ENCODE measurements at places on chromosomes 11 and 22.

DNA sequence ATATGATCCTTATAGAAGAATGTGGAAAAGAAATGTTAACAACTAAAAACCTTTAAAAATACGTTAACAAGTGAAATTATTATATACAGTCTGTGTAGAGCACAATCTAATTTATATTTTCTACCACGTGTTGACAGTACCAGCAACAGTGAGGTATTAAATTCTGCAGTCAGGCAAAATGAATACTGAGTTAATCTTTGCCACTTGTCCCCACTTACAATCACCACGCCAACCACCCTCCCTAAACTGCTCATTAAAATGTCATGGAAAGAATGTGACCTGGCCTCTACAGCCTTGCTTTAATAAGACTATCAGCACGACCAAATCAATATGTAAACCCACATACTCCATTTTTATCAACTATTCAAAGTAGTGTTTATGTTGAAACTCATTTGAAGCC lies 28.5 kb upstream of the EIF3M start:
- no peak for DNase-seq

DNA sequence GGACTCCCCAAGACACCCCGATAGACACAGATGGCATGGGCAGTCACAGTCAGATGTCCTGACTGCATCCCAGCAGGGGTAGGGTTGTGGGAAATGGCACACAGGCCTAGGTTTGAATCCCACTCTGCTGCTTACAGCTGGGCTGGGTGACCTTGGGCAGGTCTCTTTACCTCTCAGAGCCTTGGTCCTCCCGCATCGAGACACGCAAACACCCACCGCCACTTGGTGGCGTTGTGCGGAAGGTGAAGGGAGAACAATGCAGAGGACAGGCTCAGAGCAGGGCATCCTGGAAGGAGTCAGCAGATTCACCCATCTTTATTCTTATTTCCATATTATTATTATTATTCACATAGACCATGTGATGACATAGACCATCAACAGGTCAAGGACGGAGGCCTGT lies 140.5 kb downstream of the MIAT start:
- no peak for DNase-seq

DNA sequence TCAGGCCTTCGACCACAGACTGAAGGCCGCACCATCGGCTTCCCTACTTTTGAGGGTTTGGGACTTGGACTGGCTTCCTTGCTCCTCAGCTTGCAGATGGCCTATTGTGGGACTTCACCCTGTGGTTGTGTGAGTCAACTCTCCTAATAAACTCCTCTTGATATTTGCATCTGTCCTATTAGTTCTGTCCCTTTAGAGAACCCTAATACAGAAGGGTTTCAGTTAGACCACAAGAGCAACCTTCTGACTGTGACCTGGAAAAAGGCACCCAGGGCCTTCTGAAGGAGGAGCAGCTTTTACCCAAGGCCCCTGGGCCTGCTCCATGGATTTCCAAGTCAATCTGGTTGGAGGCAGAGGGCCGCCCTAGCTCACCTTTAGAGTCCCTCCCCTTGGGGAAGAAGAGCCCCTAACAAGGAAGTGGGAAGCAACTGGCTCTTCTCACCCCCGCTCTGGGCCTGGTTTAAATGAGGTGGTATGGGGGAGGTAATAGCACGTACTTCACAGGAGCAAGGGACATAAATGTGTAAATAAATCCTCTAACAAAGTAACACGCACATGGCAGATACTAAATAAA lies 11.2 kb upstream of the CHST1 start:
- DNase-seq, result no peak

DNA sequence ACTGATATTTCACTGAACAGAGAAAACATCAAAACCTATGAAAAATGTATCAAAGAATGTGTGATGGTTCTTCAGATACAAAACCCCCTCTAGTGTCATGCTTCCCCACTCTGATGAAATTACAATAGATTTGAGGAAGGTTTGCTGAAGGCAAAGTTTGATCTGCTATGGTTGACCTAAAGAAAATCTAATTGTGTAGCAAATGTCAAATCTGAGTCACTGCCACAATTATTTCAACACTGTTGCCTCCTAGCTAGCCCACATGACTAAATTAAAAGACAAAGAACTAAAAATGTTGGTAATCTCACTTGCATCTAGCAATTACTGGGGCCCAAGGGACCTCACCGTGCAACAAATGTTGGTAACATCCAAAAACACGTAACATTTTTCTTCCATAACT lies 728.0 kb downstream of the DLG2 start:
- DNase-seq, result no peak

DNA sequence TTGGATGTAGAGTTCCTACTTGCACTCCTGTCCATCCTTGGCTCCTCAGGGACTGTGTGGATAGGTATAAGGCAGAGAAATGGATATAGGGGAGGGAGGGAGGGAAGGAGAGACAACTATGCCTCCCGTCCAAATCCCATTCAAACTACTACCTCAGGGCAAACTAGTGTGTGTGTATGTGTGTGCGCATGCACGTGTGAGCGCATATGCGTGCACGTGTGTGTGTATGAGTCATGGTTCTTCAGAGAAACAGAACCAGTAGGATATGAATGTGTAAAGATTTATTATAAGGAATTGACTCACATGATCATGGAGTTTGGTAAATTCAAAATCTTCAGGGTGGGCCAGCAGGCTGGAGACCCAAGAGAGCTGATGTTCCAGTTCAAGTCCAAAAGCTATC lies 42.2 kb upstream of the DRD2 start:
- DNase-seq, result no peak

GRCh38 chr11:32139896-32140520 lies 49.1 kb downstream of the RCN1 start:
- DNase-seq, result no peak

DNA sequence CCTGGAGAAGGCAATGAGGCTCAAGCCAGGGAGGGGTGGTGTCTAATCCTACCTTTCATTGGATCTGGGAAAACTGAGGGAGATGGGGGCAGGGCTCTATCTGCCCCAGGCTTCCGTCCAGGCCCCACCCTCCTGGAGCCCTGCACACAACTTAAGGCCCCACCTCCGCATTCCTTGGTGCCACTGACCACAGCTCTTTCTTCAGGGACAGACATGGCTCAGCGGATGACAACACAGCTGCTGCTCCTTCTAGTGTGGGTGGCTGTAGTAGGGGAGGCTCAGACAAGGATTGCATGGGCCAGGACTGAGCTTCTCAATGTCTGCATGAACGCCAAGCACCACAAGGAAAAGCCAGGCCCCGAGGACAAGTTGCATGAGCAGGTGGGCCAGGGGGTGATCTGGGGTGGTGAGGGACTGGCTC lies at the start of gene FOLR1:
Gene FOLR1 (plus strand): TSS at position 180 of the 421 bp plus-strand sequence. CDS start 34 bp downstream, at position 214.
- DNase-seq, result no peak

DNA sequence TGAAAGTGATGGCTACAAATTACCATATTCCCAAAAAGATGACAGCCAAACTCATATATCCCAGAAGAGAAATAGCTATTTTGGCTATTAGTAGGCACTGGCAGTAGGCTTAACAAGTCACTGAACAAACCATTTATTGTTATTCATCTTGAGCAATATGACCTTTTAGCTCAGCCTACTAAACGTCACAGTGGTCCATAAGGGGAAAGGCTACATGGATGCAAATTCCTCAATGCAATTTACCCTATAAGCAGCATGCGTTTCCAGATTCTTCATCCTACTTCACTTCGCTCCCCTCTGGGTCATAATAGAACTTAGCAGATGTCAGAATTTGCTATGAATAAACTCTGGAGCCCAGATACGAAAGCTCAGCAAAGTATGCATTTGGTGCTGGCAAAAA lies 114.0 kb downstream of the SIK3 start:
- no peak for DNase-seq
